GM19239 (cell line): ENCODE measurements at places on chromosomes 12 and 14.
A peak's percentile ranks its signal among the peaks of the same experiment; 100 is the strongest.

GRCh38 chr12:64253356-64253755, 31.3 kb upstream of the KICS2 start:
- DNase-seq: no peak

- peak; percentile 48 for DNase-seq
Observed at GRCh38 chr14:90060312-90060964, 1.4 kb upstream of the KCNK13 start.

- DNase-seq: peak; percentile 59
Observed at GRCh38 chr12:69639400-69640016, 28.8 kb upstream of the LRRC10 start.

DNA sequence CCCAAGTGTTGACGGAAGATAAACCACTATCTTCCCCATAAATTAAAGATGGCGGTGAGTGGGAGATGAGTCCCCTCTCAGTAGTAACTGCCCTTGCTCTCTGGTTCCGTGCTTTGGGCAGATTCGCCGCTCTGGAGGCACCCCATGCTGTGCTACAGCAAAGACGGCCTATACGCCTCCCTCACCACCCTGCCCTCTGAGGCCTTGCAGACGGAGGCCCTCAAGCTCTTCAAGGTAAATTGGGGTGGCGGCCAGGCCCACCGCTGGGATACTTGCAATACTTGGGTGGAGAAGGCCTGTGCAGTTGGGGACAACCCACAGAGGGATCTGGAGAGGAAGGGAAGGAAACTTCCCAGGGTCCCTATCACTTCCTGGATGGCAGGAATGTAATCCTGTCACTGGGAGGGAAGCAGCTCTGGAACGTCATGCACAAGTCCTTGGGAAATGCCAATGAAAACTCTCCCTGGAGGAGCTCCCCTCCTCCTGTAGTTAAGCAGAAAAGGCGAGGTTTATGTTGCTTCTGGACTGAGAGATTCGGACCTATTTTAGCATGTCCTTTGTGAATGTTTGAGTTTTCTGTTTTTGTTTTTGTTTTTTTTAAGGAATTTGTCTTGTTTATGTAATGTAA, 22.8 kb downstream of the PIGH start:
- DNase-seq: no peak

DNA sequence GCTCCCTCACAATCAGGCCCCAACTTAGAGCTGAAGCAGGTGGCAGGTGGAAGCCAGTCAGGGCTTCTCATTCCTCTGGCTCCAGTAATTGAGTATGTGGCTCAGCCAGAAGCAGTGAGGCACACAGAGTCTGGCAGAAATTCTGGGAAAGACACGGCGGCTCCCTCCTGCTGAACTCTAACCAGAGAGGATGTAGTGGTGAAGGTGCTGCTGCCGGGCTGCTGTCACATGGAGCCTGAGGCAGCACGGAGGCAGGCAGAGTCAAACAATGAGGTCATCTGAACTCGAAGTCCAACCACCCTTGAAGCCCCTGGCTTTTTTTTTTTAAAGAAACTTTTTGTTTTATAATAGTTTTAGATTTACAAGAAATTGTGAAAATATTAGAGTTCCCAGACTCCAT, 33.4 kb upstream of the SMOC1 start:
- DNase-seq: no peak

DNA sequence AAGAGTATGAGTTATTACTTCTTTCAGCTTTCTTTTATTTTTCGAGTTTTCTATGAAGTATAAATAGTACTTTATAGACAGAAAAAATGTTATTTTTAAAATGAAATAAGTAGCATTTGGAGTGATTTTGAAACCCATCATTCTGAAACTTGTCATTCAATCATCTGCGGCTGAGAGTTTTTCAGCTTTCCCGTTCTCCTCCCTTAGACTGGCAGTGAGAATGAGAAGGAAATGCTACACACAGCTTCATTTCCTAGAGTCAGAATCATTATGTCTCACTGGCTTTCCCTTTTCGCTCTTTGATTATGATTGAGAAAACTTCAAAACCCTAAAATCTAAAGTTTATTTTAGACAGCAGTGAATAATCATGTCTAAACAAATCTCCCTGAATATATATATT, 33.7 kb upstream of the GNPNAT1 start:
- no peak for DNase-seq

DNA sequence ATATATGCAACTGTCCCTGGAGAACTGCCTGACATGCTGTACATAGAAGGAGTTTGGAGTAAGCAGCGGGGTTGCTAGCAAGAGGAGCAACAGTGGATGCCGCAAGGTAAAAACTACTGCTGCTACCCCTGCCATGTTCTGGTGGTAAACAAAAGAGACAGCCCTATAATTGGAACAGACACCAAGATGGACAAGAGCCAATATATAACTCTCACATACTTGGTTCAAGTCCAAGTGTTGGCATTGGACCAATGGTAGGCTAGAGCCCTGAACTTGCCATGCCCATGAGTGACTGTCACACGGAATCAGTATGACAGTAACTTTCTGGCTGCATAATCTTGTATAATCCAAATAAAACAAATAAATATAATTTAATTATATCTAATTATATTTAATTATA, 13.7 kb downstream of the ATXN7L3B start:
- no peak for DNase-seq

DNA sequence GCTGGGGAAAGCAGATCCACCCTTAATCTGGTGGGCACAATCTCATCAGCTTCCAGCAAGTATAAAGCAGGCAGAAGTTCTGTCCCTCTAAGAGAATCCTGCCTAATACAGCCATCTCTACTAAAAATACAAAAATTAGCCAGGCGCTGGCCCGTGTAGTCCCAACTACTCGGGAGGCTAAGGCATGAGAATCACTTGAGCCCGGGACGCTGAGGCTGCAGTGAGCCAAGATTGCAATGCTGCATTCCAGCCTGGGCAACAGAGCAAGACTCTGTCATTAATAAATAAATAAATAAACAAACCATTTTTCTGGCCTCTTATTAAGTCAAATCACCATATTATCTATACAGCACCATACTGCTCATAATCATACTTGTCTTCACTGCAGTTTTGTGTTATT, 111.2 kb downstream of the MED13L start:
- no peak for DNase-seq

DNA sequence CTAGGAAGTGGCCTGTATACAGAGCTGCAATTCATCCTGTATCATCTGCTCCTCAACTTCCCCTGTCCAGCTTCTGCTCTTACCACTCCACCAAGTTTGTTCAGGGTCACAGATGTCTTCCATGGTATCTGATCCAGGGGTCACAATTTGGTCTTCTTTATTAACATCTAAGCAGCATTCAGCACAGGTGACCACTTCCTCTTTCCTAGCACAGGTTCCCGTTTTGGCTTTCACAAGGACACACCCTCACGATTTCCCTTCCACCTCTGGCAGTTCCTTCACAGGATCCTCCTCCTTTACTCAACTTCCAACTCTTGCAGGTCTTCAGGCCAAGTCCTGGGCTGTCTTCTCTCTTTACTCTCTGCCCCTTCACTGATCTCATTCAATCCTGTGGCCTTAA, 93.6 kb downstream of the TTC7B start:
- DNase-seq: no peak

GRCh38 chr12:88834226-88834625, 254.0 kb upstream of the KITLG start:
- no peak for DNase-seq

GRCh38 chr12:54882079-54882478, 27.8 kb downstream of the MUCL1 start:
- DNase-seq: no peak

DNA sequence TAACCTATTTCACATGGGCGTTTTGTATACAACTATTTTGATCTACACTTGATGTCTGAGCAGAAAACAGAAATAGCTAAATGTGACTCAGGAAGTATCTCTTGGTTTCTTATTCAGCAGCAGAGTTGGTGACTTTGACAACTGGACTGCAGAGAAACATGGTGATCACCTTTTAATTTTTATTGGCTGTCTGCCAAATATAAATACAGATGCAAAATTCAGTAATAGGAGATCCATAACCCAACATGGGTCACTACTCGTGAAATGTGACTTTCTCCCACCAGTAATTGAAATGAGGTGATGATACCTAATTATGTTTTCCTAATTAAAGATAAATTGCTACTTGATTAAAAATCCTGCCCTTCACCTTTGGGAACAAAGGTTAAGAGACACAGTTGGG, 487.1 kb downstream of the NELL2 start:
- no peak for DNase-seq

GRCh38 chr14:21652209-21652808, 1.3 kb upstream of the OR4E2 start:
- no peak for DNase-seq

GRCh38 chr12:113027726-113028125, 28.8 kb upstream of the DTX1 start:
- no peak for DNase-seq

GRCh38 chr12:26205941-26206340, 10.6 kb downstream of the SSPN start:
- no peak for DNase-seq

GRCh38 chr12:117622087-117622486, 260.7 kb upstream of the NOS1 start:
- no peak for DNase-seq

DNA sequence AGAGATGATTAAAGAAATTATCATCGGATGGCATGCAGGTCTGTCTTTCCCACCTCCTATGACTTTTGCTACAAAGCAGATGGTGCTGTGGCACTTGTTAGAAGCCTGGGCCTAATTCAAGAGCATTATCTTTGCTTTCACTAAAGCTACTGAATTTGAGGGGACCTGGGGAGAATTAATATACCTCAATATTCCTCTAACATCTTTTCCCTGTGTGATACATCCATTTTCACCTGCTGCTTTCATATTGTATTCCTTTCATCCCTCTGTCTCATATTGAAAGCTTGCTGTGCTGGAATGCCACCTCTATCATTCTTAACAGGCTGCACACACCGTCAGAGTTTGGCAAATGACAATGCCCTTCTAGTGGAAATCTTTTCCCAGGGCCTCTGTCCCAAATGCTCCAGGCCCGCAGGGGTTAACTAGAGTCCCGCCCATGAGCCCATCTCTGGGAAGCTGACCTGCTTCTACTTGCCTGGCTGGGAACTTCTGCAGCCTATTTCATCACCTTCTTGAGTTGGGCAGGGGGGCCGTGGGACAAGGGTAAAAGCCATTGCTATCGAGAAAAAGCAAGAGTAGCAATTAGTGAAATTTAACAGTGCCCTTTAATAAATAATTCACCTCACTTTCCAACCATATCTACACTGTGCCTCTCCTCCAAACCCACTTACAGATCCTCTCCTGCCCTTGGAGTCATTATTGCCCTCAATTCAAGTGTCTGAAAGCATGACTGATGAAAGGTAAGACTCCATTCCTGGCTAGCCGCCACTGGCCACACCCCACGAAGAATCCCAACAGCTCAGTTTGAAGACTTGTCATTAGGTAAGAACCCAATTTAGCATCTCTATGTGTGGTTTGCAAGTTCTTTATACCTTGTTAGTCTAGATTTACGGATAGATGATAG, 126.7 kb upstream of the BTG1 start:
- no peak for DNase-seq

GRCh38 chr12:80356097-80356496, 87.9 kb upstream of the PTPRQ start:
- no peak for DNase-seq

- DNase-seq: no peak
Observed at GRCh38 chr14:24861083-24861630, 188.8 kb downstream of the STXBP6 start.

GRCh38 chr12:102050660-102051430, 10.9 kb downstream of the WASHC3 start:
- no peak for DNase-seq

GRCh38 chr12:106291342-106291741, 11.2 kb upstream of the TCP11L2 start:
- no peak for DNase-seq

- DNase-seq: no peak
Observed at GRCh38 chr12:54029529-54030441, 1.5 kb downstream of the HOXC6 start.

GRCh38 chr12:100688451-100688864, 106.1 kb upstream of the ANO4 start:
- DNase-seq: no peak

GRCh38 chr14:59728304-59728703, 142.3 kb downstream of the RTN1 start:
- DNase-seq: no peak

DNA sequence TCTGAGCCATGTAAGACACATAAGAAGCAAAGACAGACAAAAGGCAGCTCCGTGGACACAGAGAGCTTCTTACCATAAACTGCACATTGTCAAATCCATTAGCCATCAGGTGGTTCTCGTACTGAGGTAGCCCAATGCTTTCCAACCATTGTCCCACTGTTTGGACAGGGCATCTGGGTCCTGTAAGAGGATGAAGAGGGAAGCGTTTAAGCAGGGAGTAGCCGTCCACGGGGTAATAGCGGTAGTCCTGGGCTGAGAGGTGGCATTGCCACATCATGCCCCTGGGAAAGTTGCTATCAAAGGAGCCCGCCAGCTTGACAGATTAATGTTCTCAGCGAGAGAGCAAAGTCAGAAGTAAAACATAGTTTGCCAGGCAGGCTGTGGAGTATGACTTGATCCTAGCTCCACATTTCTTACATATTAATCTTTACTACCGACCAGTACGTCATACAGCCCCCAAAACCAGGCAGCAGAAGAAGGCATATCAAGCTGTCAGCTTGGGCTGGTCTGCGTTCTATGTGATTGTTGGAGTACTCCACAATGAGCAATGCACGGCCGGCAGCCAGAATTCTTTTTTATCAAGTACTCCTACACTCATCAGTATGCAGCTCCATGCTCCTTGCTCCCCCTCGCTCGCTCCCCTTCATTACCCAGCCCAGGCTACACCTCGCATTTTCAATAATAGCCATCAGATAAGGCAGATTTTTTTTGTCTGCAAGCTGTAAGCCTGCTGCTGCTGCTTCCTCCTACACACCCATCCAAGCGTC, 493.2 kb upstream of the GARIN6 start:
- DNase-seq: no peak

DNA sequence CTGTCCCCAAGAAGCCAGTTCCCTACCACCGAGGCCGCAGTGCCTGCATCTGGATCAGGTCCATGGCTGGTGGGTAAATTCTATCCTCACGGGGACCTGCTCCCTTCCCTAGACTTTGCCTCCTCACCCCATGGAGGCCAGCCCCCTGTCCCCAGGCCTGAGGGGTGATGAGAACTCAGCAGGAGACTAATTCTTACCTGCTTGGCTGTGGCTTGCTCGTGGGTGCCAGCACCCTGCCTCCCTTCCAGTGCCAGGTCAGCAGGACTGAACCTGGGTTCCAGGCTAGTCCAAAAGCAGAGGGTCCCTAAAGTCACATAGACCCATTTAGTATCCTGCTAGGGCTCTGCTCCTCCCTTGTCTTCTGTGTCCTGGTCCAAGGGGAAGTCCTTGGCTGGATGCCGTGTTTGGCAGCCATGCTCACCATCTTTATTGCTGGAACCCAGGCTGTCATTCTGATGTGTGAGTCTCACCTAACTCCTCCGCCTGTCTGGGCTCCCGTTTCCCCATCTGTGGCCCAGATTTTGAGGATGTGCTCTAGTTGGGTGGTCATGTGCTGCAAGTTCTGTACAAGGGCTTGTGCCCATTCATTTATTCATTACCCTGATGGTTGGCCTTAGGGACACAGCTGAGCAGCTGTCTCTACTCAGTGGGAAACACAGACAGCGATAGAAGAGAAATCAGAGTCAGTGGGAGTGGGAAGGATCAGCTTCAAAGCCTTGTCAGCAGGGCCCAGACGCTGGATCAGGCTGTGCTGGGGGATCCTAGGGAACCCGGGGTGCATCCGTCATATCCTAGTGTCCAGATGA, 949 bp downstream of the PLBD2 start:
- DNase-seq: no peak

GRCh38 chr12:46493150-46493833, 120.7 kb upstream of the SLC38A2 start:
- no peak for DNase-seq

- peak; percentile 9 for DNase-seq
Observed at GRCh38 chr12:80778005-80778541, 61.4 kb downstream of the MYF5 start.
